ENCODE measurements at places on chromosomes 2 and 18.

GRCh38 chr18:27138079-27138478 is 47.0 kb downstream of the CHST9 start:
- no peak for DNase-seq

- no peak for DNase-seq
Measured at GRCh38 chr2:165610591-165611029, 141.1 kb downstream of the CSRNP3 start.

DNA sequence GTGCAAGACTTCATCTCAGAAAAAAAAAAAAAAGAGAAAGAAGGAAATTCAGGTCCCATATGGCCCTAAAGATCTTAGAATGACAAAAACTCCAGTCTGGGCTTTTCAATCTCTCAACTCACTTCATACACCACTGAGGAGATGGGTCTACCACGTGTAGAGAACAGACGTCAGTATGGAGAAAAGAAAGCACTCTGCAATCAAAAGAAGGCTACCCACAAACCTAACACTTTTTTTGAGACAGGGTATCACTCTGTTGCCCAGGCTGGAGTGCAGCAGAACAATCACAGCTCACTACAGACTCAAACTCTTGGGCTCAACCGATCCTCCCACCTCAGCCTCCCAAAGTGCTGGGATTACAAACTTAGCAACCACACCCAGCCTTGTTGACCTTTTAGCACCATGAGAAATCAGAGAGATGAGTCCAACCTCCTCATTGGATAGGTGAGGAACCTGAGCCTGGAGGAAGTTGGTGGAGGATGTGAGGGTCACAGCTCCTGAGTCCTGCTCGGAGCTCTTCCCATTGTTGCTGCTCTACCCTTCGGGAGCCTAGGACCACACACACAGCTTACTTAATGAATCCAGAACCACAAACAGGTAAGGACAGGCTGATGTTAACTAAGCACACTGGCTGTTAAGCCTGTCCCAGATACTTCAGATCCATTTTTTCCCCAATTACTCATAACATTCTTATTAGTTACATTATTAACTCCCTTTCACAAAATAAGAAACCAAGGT is 23.7 kb downstream of the TBC1D8 start:
- DNase-seq: no peak

DNA sequence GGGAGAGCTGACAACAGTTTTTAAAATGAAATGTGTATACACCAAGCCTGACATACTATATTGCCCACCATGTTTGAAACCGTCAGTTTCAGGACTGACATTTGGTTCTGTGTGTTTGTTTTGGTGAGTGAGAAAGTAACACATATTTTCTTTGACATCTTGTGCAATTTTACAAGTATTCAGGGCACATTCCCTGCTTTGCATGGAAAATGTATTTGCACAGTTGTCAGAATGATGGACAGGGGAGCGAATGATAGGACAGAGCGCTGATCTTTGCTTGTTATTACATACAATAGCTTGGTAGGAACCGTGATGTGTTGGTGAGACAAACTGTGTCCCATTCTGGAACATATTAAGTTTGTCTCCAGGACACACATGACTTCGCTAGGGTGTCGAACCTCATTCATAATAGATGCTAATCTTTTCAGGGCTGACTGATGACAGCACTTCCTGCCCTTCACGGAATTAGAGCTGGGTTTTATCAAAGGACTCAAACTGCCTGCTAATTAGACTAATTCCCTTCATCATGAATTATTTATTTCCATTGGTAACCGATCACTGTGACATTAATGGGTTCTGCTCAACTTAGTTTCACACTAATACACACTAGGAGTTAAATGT is 158.5 kb downstream of the CDCA7 start:
- DNase-seq: no peak

DNA sequence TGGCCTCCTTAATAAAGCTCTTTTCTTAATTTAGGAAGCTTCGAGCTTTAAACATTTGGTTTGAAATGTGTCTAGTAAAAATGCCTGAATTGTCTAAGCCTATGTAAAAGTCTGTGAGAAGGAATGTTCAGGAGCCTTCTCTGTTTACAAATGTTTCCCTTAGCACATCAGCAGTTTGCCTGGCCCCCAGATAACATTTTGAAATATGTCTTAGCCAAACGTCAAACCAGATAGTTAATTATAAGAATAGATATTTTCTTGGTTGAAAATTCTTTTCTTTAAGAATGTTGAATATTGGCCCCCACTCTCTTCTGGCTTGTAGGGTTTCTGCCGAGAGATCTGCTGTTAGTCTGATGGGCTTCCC is 498.6 kb downstream of the CCDC85A start:
- no peak for DNase-seq
